Progenitor cell of endocrine pancreas (in vitro differentiated cells): ENCODE measurements at places on chromosomes 5 and 9. TPM values are rescaled to one million over a fixed set of nuclear protein-coding genes. Genes with fewer than 3 reads are reported as not detected.

The TMEM252 gene
- total RNA-seq: not detected in 2 replicates

The CENPP gene
- 5.0 and 6.9 TPM in 2 replicates for total RNA-seq

The SH2D3C gene
- 2.0 and 2.6 TPM in 2 replicates for total RNA-seq

The SPINK5 gene
- total RNA-seq: 19.7 and 23.8 TPM in 2 replicates

The SPATA31A3 gene
- total RNA-seq: not detected in 2 replicates

The NPR3 gene
- total RNA-seq: 0.89 and 1.0 TPM in 2 replicates

The FCN2 gene
- total RNA-seq: not detected in 2 replicates

The PLPP7 gene
- total RNA-seq: 3.6 TPM in 2 replicates

The SLCO6A1 gene
- 2.0 and 4.9 TPM in 2 replicates for total RNA-seq

The FAM221B gene
- not detected in 2 replicates for total RNA-seq

DNA sequence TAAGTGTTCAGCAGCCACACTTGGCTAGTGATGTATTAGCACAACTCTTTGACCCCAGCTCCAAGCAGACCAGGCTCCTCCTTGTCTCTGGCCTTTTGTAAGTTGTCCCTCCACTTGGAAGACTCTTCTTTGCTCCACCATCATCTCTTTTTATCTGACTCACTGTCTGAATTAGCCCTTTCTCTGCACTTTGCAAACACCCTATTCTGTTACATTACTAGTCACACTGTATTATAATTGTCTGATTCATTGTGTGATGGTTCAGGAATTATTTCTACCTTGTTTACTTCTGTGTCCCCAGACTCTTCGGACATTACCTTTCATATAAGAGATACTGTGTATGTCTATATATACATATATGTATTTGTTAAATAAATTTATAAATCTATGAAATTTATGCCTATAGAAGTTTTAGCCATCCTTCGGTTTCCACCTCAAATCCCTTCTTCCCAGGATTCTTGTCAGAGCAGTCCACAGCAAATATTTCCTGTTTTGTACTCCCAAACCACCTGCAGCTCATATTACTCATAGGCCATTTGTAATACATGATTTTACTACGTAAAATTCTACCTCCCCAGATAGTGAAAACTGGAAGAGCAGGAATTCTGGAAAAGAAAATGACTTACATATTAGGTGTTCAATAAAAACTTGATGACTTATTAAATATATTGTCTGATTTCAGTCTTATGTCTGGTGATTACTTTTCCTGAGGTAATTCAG lies 69.0 kb downstream of the MTAP start:
- H3K4me1 ChIP-seq: no peaks in the 10 kb centered on the region
- H3K27ac ChIP-seq: no peak overlapping the region
- H3K36me3 ChIP-seq: peaks cover 28% of the 10 kb centered on the region
- no peaks in the 10 kb centered on the region for H3K27me3 ChIP-seq
- no peak for DNase-seq

- no peak overlapping the region for H3K4me3 ChIP-seq
- peaks cover 13% of the 10 kb centered on the region for H3K36me3 ChIP-seq
- H3K4me1 ChIP-seq: peaks cover 18% of the 10 kb centered on the region
- no peaks in the 10 kb centered on the region for H3K27me3 ChIP-seq
- H3K27ac ChIP-seq: peak overlapping the region; percentile 90
These were observed 412.9 kb downstream of the CHSY3 start for GRCh38 chr5:130316971-130317680.

GRCh38 chr9:1879501-1879900 lies 135.6 kb upstream of the SMARCA2 start:
- no peak overlapping the region for H3K27ac ChIP-seq

GRCh38 chr9:89983411-89983810 lies 378.6 kb downstream of the GADD45G start:
- H3K4me1 ChIP-seq: no peaks in the 10 kb centered on the region
- no peak overlapping the region for H3K27ac ChIP-seq
- no peak for DNase-seq
- no peak overlapping the region for H3K4me3 ChIP-seq

GRCh38 chr9:9099646-9100045 lies 1300.1 kb upstream of the DMAC1 start:
- H3K36me3 ChIP-seq: no peaks in the 10 kb centered on the region
- H3K4me1 ChIP-seq: peaks cover 9% of the 10 kb centered on the region
- H3K4me3 ChIP-seq: no peak overlapping the region
- no peak overlapping the region for H3K27ac ChIP-seq

GRCh38 chr5:132639706-132640130 lies 18.3 kb upstream of the IL13 start:
- no peaks in the 10 kb centered on the region for H3K4me1 ChIP-seq
- H3K27ac ChIP-seq: no peak overlapping the region
- H3K36me3 ChIP-seq: peaks cover 24% of the 10 kb centered on the region
- no peak overlapping the region for H3K4me3 ChIP-seq
- DNase-seq: no peak

DNA sequence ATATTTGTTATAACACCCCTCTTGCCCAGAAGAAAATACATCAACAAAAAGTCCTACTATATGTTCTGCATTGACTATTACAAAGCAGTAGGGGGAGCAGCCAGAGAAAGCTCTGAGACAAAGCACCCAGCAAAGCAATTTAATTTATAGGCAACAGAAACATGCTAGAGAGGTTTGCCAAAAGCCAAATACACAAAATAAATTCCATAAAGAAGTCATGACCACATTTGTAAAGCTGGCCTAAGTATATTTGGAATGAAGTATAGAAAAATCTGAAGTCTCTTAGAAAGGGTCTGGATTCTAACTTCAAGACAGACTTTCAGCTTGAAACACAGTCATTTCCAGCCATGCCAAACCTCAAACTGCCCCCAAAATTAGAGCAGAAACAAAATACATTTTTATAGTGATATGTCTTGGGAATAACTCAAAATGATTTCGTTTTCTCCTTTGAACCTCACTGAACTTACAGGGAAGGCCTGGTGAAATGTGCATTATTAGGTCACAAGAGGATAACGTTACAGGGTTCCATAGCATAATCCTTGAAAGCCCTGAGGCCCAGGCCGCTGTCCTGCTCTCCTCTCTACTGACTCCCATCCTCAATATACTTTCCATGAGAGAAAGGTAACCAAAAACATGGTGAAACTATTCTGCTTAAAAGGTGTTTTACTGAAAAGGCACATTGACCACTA lies 451.8 kb downstream of the RAB3C start:
- peaks cover 4% of the 10 kb centered on the region for H3K4me1 ChIP-seq
- no peak overlapping the region for H3K4me3 ChIP-seq
- no peak for DNase-seq
- H3K36me3 ChIP-seq: peaks cover 2% of the 10 kb centered on the region

- DNase-seq: no peak
- no peak overlapping the region for H3K4me3 ChIP-seq
- peaks cover 37% of the 10 kb centered on the region for H3K27me3 ChIP-seq
- no peak overlapping the region for H3K27ac ChIP-seq
- H3K36me3 ChIP-seq: no peaks in the 10 kb centered on the region
- no peaks in the 10 kb centered on the region for H3K4me1 ChIP-seq
These were observed 3.2 kb upstream of the ACOT12 start for GRCh38 chr5:81397176-81397575.

DNA sequence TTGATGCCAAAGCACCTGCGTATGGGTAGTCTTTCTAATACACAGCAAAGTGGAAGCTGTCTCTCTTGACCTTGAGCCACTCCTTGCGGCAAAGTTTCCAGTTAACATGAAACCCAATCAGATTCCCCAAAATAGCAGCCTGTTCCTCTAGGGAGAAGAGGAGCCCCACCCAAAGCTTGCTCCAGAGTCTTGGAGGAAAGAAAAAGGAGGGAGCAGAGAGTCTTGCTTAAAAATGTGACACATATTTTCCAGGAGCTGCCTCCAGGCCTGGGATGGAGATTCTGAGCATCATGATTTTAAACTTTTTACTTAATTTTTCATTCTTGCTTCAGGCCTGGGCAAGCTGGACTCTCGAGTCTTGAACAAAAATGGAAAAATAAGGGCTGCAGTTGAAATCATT lies 223.5 kb upstream of the TNC start:
- no peak for DNase-seq
- H3K4me3 ChIP-seq: no peak overlapping the region
- H3K36me3 ChIP-seq: no peaks in the 10 kb centered on the region
- H3K27me3 ChIP-seq: peaks cover 6% of the 10 kb centered on the region

- no peak overlapping the region for H3K4me3 ChIP-seq
- peaks cover 6% of the 10 kb centered on the region for H3K27me3 ChIP-seq
- H3K27ac ChIP-seq: peak overlapping the region; percentile 39
- no peak for DNase-seq
- H3K4me1 ChIP-seq: peaks cover 27% of the 10 kb centered on the region
These were observed 212.2 kb downstream of the C9orf50 start for GRCh38 chr9:129408535-129409215.

GRCh38 chr5:9545992-9546851 lies at the start of gene SEMA5A:
Gene SEMA5A, minus strand, starts transcription at chr5:9546075. Its CDS starts 166,129 bp downstream, at chr5:9379946.
- H3K27ac ChIP-seq: peak within 1 kb of the TSS; percentile 83
- no peaks in the 10 kb centered on the region for H3K36me3 ChIP-seq
- H3K4me3 ChIP-seq: peak within 1 kb of the TSS; percentile 86

- H3K4me3 ChIP-seq: no peak overlapping the region
- peaks cover 2% of the 10 kb centered on the region for H3K36me3 ChIP-seq
- H3K27ac ChIP-seq: peak overlapping the region; percentile 39
- H3K27me3 ChIP-seq: no peaks in the 10 kb centered on the region
- peaks cover 12% of the 10 kb centered on the region for H3K4me1 ChIP-seq
These were observed 25.2 kb upstream of the CEMIP2 start for GRCh38 chr9:71793386-71794105.

- H3K4me3 ChIP-seq: no peak overlapping the region
- no peak for DNase-seq
- H3K36me3 ChIP-seq: no peaks in the 10 kb centered on the region
- H3K27me3 ChIP-seq: no peaks in the 10 kb centered on the region
These were observed 124.5 kb upstream of the FST start for GRCh38 chr5:53355931-53356330.

DNA sequence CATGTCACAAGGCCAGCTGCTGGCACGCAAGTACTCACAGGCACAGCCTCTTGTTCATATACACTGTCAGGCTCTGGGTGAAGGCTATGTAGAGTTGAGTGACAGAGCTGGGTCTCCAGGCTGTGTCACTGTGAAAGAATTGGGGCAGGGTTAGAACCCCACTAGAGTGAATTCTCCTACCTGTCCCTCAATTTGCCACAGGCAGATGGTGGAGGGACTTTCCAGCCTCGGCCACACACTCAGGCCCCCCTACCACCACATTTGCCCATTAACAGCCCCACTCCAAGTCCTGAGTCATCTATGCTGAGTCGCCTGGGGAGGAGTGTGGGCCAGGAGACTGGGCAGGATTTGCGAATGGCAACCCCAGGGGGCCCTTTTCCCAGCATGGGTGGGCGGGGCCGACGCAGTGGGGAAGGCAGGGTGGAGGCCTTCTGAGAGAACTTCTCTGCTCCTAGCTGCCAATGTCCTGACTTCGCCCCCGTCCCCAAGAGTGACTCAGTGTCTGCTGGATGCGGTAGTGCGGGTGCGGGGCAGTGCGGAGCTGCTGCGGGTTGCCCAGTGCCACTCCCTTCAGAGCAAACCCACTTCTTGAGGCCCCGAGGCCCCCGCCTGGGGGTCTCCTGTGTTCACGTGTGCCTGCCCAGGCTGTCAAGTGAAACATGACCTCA lies 50.3 kb upstream of the PSD2 start:
- H3K36me3 ChIP-seq: no peaks in the 10 kb centered on the region
- H3K4me1 ChIP-seq: peaks cover 22% of the 10 kb centered on the region
- no peak for DNase-seq
- no peak overlapping the region for H3K27ac ChIP-seq
- H3K4me3 ChIP-seq: no peak overlapping the region

- H3K36me3 ChIP-seq: peaks cover 44% of the 10 kb centered on the region
- no peak for DNase-seq
- no peaks in the 10 kb centered on the region for H3K27me3 ChIP-seq
- no peak overlapping the region for H3K4me3 ChIP-seq
- peaks cover 28% of the 10 kb centered on the region for H3K4me1 ChIP-seq
These were observed 11.3 kb downstream of the TLE1 start for GRCh38 chr9:81678088-81678487.

DNA sequence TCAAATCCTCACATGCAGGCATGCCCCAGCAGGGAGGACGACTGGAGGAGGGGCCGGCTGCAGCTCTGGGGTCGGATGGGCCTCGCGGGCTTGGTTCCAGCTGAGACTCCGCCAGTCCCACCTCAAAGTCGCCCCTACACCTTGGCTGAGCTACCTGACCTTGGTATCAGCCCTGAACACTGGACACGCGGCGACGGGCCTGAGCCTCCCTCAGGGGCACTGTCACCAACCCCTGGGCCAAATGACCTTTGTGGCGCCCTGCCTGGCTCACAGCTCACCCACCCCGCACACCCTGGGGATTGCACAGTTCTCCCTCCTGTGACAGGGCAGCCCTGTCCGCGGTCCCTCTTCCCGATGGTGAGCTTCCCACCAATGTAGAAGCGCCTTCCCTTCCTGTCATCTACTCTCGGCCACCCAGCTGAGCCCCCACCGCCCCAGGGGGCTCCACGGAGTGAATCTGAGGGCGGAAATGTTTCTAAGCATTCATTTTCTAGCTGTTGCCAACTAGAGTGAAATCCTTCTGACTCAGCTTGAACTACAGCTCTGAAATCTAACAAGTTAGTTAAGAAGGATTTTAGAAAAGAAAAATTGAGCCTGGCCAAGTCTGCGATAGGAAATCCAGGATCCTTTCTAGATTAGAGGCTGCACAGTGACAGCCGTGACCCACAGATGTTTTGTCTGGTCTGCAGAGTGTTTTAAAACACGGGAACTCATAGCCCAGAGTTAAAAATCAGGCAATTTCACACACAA lies 138.9 kb upstream of the PHYKPL start:
- H3K36me3 ChIP-seq: no peaks in the 10 kb centered on the region
- H3K27ac ChIP-seq: no peak overlapping the region
- peaks cover 15% of the 10 kb centered on the region for H3K27me3 ChIP-seq
- no peak for DNase-seq
- no peaks in the 10 kb centered on the region for H3K4me1 ChIP-seq
- no peak overlapping the region for H3K4me3 ChIP-seq

DNA sequence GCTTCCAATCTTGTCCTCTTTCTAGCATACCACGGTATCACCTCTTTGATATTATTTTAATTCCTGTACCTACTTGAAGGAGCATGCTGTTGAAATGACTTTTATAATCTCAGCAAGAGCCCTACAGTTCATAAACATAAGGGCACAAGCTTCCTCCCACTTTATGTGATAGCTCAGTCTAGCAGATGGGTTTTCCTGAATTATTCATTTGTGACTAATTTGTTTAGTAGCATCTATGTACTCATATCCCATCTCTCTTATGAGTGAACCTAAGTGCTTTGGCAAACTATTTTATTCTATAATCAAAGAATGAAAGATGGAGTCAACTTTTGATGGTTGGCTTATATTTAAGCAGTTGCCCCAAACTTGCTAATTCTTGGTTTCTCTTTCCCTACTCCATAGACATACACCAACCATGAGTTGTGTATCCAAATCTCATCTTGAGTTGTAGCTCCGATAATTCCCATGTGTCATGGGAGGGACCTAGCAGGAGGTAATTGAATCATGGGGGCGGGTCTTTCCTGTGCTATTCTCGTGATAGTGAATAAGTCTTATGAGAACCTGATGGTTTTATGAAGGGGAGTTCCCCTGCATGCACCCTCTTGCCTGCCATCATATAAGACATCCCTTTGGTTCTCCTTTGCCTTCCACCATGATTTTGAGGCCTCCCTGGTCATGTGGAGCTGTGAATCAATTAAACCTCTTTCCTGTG lies 17.7 kb downstream of the TXNDC8 start:
- no peak overlapping the region for H3K27ac ChIP-seq
- DNase-seq: no peak
- no peaks in the 10 kb centered on the region for H3K27me3 ChIP-seq
- no peak overlapping the region for H3K4me3 ChIP-seq
